ENCODE measurements at places on chromosomes 2 and 18.

- no peak for DNase-seq
Measured at GRCh38 chr2:88170472-88170892, 336 bp downstream of the THNSL2 start.

GRCh38 chr2:237178396-237178795 is 92.7 kb downstream of the COPS8 start:
- no peak for DNase-seq

GRCh38 chr2:102473020-102473419 is at the start of gene SLC9A4:
SLC9A4 (plus strand) TSS chr2:102473226; CDS start chr2:102473760, 534 bp downstream.
- DNase-seq, result no peak

- DNase-seq, result peak; percentile 53
Measured at GRCh38 chr2:160703648-160704585, 210.3 kb upstream of the RBMS1 start.

DNA sequence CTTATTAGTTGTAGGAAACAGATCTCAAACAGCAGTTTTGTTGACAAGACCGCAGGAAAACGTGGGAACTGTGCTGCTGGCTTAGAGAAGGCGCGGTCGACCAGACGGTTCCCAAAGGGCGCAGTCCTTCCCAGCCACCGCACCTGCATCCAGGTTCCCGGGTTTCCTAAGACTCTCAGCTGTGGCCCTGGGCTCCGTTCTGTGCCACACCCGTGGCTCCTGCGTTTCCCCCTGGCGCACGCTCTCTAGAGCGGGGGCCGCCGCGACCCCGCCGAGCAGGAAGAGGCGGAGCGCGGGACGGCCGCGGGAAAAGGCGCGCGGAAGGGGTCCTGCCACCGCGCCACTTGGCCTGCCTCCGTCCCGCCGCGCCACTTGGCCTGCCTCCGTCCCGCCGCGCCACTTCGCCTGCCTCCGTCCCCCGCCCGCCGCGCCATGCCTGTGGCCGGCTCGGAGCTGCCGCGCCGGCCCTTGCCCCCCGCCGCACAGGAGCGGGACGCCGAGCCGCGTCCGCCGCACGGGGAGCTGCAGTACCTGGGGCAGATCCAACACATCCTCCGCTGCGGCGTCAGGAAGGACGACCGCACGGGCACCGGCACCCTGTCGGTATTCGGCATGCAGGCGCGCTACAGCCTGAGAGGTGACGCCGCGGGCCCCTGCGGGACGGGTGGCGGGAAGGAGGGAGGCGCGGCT is at the start of gene TYMS:
TSS of gene TYMS (plus strand) at position 343 of the 690 bp plus-strand sequence. CDS start at position 433, 90 bp downstream.
- peak; percentile 65 for DNase-seq

GRCh38 chr2:220880623-220881596 is 691.2 kb downstream of the EPHA4 start:
- no peak for DNase-seq

DNA sequence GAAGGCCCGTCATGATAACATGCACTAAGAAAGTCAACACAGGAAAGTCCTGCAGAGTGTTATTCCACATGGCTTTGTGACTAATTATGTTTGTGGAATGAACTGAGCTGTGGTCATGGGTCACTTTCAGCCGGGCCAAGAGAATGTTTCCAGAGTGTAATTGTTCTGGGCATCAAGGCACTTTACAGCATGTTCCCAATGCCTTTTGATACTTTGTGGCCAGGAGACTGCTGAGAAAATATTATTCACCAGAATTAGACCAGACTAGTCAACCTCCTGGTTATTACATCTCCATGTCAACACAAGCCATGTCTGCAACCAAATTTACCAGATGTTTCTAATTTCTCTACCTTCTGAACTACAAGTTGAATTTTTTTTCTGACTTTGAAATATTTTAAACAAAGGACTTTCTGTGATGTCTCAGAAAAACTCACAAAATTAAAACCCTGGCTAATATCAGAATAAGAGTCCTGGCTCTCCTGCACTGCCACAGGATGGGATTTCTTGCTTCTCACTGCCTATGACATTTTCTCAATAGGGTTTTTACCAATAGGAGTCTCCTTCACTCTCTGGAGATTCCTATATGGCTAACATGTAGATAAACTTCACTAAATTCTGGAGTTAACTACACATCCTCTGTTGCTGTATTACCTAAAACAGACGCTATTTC is 90.6 kb upstream of the WDR75 start:
- no peak for DNase-seq

DNA sequence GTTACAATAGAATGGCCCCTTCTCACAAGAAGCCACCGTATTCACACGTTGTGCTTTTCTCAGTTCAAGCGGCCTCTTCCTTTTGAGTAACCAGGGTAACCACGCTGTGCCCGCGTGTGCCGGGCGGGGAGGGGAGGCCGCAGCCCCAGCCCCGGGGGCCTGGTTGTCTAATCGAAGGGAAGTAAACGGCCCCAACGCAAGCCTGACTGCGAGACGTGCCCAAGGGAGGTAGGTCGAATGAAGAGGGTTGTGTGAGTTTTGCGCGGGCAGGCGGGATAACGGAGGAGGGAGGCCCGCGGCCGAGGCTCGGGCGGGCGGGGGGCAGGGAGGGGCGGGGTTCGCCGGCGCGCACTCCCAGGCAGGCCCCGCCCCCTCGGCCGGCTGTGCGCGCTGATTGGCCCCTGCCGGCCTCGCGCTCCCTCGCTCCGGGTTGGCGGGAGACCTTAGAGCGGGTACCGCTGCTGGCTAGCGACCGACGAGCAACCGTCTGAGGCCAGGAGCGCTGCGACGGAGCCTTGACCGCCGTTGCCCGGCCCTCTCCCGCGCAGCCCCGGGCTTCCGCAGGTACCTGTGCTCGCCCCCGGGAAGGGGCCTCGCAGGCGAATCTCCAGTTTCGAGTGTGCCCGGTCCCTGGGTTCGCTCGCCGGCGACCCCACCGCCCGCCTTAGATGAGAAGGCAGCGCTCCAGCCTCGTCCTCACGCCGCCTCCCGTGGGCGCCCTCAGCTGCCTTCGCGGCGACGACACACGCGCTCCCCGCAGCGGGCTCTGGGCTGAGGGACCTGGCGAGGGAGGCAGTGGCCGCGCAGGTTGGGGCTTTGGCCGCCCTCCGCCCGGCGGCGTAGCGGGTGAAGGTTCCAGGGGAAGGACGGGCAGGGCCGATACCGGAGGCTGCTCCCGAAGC is at the start of gene SPDYA:
TSS of gene SPDYA (plus strand) at position 451 of the 902 bp plus-strand sequence. CDS start 5,181 bp downstream, outside the sequence.
- peak; percentile 52 for DNase-seq

GRCh38 chr18:22964116-22964515 is 31.0 kb downstream of the RBBP8 start:
- no peak for DNase-seq

- DNase-seq, result no peak
Measured at GRCh38 chr2:166900700-166901099, 12.4 kb downstream of the XIRP2 start.

DNA sequence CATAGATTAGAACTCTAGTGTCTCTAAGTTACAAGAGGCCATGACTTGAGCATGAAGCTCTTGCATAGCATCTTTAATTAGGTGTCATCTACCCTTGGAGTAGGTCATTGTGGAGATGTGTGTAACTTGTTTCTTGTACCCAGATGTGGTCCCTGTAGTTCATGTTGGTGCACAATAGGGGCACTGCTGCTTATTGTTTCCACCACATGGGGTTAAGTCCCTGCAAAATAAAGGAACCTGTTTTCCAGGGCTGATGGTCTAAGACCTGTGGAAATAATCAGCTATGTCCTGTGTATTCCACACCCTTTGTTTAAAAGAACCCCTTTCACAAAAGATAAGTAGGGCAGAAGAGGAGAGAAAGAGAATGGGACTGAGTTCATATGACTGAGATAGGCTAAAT is 28.6 kb downstream of the ASXL3 start:
- DNase-seq, result no peak

- DNase-seq, result no peak
Measured at GRCh38 chr2:191500566-191500883, 177.4 kb upstream of the NABP1 start.

- peak; percentile 10 for DNase-seq
Measured at GRCh38 chr2:170369894-170370293, 191.9 kb downstream of the MYO3B start.

DNA sequence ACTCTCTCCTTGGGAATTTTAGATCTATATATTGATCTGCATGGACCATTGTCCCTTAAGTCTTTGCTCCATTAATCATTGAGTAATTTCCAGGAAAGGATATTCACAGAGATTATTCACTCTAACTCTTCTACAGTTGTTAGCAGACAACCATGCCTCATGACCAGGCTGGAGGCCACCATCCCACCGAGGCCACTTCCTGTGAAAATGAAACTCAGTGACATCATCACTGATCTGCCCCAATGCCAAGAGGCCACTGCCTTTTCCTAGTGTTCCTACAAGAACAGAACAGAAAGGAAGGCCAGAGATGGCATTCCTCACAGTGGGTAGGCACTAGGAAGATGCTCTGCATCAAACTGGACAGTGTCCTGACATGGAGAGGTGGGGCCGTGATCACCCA is 161.3 kb downstream of the DTNA start:
- no peak for DNase-seq

DNA sequence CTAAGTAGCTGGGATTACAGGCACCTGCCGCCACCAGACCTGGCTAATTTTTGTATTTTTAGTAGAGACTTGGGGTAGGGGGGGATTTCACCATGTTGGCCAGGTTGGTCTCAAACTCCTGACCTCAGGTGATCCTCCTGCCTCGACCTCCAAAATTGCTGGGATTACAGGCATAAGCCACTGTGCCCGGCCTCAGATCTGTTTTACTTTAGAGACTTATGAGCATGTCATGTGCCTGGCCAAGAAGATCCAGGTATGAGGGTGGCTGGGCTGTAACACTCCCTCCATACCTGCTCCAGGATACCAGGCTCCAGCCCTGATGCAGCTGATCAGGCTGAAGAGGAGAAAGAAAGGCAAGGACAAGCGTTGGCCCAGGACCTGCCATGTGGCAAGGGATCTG is 125.0 kb downstream of the LPIN1 start:
- DNase-seq, result no peak

DNA sequence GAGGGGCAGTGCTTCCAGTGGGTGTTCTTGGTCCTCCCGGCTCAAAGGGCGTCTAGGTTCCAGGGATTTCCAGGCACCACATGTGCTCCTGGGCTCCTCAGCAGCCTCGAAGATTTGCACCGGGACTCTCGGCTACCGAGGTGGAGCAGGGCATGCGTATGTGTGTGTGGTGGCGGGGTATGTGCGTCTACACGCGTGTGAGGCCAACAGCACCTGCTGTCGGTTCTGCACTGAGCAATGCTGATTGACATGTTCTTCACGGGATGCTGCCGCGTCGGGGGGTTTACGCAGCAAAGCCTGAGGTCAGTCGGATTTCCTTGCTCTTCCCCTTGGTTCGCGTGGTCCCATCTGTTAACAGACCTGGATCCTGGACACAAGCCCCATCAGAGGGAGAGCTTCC is 119.8 kb downstream of the NDUFA10 start:
- no peak for DNase-seq

DNA sequence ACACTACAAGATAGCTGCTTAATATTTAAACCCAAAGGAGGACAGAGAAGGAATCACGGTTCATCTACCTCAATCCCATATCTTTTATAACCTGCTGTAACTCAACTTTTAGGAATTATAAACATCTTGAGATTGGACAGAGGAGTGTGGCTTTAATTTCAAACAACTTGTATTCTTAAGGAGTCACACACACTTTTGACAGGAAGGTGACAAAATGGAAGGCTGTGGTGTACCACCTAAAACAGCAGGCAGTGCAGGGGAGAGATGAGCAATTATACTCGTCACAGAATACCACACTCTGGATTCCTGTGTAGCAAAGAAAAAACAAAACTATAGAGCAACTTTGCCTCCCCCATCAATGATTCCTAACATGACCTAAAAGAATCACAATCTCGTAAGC is 194.8 kb downstream of the ZEB2 start:
- no peak for DNase-seq

DNA sequence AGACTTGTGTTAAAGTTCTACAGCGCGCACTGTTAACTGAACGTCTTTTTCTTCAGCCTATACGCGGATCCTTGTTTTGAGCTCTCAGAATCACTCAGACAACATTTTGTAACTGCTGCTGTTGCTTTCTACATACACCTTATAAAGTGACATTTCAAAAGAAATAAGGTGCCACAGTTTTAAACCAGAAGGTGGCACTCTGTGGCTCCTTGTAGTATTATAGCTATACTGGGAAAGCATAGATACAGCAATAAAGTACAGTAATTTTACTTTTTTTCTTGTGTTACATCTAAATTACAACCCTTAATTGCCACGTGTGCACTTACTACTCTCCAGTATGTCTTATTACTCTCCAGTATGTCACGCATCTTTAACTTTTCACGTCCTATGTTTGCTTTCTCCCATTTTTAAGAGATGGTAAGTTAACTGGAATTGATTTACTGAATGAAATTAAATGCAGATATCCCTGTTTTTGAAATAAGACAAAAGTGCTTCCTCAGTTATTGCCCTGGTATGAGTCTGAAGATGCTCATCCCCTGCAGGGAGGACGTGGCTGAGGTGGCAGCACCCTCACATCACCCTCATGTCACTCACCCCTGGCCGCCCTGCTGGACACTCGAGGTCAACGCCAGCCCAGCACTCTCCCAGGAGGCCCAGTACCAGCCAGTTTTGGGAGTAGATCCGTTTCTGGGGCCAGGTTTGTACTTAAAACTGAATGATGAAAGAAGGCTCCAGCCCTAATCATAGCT is 37.8 kb downstream of the GORASP2 start:
- no peak for DNase-seq

DNA sequence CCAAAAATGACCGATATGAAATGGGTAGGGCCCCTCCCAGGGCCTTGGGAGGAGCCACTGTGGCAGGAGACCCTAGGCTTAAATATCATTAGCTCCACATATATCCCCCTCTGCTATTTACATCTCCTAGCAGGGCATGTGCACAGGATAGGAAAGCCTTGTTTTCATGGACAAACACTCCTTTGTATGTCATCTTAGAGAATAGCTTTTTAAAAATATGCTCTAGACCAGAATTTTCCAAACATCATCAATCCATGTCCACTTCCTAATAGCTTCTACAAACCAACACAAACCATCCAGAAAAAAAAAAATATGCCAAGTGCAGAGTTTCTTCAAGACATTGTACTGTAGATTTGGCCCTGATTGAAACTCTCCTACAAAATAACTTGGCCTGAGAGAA is 10.8 kb downstream of the DAPL1 start:
- DNase-seq, result no peak

GRCh38 chr2:16908656-16909055 is 243.0 kb upstream of the CYRIA start:
- DNase-seq, result no peak

DNA sequence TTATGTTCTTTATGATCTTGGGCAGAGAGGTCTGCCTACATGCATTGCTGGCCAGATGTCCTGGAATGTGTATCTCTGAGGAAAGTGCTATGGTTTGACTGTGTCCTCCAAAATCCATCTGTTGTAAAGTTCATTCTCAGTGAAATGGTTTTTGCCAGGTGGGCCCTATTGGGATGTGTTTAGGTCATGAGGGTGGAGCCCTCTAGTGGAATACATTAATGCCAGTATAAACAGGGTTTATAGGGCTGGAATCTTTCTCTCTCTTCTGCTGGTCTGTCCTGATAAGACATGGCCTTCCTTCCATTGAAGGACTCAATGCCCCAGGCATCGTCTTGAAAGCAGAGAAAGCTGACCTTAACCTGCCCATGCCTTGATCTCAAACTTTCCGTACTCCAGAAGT is 258.5 kb downstream of the RPIA start:
- no peak for DNase-seq

DNA sequence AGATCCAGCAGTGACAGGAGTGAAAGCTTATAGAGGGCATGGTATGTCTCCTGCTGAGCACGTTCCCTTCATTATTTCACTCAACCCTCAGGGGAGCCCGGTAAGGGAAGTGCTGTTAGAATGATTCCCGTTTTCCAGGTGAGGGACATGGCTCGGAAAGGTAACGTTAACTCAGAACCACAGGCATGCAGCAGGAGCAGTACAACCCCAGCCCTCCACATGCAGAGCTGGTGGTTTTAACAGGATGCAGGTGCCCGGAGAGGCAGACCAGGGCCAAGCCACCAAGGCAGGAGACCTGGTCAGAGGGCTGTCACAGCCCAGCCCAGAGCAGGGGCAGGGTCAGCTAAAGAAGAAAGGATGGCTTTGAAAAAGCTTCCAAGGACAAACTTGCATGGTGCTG is 268.5 kb downstream of the SH3BP4 start:
- no peak for DNase-seq

All from DMS 273 treated with DMSO at 0.1 percent for 48 hours (cell line).